ENCODE measurements at places on chromosomes 12 and 14.
A peak's percentile ranks its signal among the peaks of the same experiment; 100 is the strongest.

GRCh38 chr12:120472521-120472920 lies 3.0 kb upstream of the SRSF9 start:
- DNase-seq = no peak

DNA sequence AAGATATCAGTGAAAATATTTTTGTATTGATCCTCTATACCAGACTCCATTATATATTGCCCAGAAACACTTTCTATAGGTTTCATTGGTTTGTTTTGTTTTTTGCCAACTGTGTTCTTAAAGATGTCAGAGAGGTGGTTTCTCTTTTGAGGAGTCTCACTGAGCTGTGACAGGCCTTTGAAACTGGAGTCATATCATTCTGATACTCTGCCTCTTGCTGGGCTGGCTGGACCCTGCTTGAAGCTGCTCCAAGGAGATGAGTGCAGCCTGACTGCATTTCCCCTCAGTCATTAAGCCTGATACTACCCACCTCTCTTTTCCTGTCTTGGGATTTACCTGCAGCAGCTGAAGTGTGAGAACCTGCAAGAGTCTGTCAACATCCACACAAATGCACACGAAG lies 16.4 kb upstream of the TAS2R30 start:
- DNase-seq = no peak

DNA sequence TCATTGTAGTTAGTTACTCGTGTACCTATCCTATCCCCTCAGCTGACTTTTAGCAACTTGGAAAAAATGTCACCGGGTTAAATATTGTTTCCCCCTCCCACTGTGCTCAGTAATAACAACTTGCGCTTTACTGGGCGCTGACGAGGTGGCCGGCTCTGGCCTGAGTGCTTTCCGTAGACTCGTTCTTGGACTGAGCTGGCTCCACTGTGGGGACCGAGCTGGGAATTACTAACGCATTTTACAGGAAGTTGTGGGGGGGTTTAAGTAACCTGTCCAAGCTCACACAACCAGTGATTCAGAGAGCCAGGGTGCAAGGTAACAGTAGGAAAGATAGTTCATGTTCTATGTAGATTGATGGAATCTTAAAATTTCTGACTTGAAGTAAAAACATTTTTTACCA lies 82.5 kb upstream of the KICS2 start:
- no peak for DNase-seq

- DNase-seq = no peak
Observed at GRCh38 chr12:40157336-40157735, 51.5 kb upstream of the SLC2A13 start.

GRCh38 chr12:5525783-5526367 lies 94.0 kb downstream of the NTF3 start:
- DNase-seq = no peak

DNA sequence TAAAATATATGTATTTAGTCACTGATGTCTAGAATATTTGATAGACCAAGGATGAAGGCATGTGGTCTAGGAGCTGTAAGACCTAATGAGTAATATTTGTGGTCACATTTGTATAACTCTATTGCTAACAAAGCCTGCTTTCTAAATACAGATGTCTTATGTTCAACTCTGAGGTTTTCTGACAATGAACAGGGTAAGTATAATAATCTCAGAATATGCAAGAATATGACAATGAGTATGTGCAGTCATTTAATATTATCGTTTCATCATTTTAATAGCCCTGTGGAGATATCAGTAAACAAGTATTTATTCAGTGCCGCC lies 389.6 kb downstream of the LRIG3 start:
- DNase-seq = no peak

DNA sequence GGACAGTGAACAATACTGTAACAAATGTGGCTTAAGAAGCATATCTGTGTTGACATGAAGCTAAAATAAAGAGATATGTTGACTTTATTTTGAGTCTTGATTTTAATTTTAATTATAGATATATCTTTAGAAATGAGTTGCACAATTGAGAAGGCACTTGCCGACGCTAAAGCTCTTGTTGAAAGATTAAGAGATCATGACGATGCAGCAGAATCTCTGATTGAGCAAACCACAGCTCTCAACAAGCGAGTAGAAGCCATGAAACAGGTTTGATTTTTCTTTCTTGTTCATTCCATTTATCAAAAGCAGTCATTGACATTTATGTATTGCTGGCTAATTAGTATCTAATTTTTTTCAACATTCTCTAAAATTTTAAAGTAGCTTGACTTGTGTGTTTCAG lies 15.8 kb downstream of the FGFR1OP2 start:
- DNase-seq = no peak

DNA sequence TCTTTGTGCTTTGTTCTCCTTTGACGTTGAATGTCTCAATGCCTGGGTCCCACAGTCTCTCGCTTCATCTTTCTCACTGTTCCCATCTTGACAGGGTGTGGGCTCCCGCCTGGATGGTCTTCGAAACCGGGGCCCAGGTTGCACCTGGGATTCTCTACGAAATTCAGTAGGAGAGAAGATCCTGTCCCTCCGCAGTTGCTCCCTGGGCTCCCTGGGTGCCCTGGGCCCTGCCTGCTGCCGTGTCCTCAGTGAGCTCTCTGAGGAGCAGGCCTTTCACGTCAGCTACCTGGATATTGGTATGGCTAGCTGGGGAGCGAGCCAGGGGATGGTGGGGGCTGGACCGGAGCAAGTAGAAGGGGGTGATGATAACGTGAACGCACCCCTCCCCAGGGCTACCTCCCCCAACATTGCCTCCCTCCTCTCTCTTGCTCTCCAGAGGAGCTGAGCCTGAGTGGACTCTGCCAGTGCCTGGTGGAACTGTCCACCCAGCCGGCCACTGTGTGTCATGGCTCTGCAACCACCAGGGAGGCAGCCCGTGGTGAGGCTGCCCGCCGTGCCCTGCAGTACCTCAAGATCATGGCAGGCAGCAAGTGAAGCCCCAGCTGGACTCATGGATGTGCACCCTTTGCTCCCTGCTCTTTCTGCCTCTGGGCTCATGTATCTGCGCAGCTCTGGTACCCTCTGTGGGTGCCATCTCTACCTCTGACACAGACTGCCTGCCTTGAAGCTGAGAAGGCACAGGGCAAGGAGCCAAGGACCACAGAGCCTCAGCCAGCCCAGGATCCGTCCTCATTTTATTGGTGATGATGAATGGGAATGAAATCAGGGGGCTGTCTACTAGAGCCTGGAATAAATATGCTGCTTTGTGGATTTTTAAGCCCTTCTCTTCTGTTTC lies 1.5 kb downstream of the NPFF start:
- no peak for DNase-seq

DNA sequence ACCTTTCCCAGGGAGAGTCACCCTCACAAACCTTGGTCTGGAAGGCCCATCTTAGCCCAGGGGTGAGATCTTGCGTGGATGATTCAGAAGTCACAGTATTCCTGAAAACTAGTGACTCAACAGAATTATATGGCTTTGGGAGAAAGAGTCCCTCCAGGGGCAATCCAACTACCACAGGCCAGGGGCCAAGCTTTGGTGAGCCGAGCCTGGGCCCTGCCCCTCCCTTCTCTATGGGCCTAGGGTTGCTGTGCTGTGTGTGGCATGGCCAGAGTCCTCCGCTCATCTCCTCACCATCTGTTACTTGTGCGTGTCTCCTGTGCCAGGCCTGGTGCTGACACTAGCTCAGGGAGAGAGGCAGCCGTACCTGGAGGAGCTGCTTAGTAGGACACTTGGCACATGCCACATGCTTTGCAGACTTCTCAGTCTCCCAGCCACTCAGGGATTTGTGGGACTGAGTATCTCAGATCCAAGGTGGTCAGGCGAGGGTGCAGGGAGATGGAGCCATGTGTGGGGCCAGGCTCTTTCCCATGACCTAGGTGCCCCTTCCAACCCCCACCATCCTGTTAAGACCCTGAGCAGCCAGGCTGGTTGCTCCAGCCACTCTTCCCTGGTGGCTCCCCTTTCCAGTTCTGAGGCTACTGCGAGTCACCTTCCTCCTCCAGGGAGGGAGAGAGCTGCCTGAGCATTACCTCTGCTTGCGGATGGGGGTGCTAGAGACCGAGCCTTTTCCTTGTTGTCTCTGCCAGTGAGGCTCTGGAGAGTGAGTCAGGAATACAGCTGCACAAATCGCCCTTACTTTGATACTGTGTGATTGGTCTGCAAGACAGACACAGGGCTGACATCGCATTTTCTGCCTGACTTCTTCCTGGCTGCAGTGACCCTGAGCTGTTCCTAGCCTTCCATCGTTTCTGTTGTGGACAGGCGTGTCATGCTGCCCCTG lies 94.1 kb downstream of the SLC25A47 start:
- DNase-seq = no peak

GRCh38 chr12:105099356-105099755 lies 8.2 kb upstream of the WASHC4 start:
- DNase-seq = no peak

GRCh38 chr12:114245555-114245954 lies 160.4 kb downstream of the TBX5 start:
- no peak for DNase-seq

- DNase-seq = no peak
Observed at GRCh38 chr12:49865109-49865781, 22.3 kb upstream of the BCDIN3D start.

- DNase-seq = no peak
Observed at GRCh38 chr12:26658991-26659390, 174.0 kb downstream of the ITPR2 start.

GRCh38 chr14:58368956-58369355 lies 26.8 kb upstream of the TOMM20L start:
- DNase-seq = no peak

DNA sequence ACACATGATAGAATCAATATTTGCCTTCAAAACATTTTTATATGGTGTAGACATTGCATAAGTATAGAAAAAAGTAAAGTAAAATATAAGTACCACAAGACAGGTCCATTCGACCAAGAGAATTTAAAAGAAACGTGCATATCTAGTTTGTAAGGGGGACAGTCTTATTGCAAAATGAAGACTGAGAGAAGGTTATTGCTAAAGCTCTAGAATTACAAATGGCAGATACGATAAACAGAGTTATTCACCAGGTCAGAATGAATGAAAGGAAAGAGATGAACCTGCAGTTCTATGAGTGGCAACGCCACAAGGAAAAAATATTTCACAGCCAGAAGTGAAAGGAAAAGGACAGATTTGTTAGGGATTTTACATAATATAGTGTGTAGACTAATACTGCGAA lies 224.8 kb downstream of the PTPRO start:
- no peak for DNase-seq

DNA sequence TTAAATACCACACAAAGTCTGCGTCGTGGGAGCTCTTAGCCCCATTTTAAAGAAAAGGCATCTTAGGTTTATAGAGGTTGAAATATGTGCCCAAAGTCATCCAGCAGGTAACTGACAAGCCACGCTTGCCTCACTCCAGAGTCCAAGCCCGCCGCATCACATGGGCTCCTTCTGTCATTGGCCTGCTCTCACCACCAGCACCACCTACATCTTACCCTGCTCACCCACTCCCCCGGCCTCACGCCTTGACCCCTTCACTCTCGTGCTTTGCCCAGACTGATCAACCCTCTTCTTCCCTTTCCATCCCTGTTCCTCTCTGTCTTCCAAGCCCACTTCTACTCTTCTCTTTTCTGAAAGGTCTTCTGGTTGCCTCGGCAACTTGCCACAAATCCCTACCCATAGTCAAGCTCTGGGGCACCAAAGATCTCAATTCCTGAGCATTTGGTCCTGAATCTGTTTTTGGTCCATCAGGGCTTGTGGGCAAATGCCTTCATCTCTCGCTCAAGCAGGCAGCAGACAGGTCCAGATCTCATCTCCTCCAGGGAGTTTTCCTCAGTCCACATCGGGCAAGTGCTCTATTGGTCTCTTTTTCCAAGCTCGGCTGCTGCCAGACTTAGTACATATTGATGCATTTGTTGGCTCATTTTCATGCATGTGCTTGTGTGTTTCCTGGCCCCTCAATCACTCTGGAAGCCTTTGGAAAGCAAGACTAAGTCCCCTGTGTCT lies 3.5 kb upstream of the KRT1 start:
- no peak for DNase-seq

GRCh38 chr12:113899561-113900471 lies 66.3 kb downstream of the RBM19 start:
- no peak for DNase-seq

GRCh38 chr14:63962906-63963305 lies 110.1 kb downstream of the SYNE2 start:
- no peak for DNase-seq

GRCh38 chr14:91164676-91165075 lies 50.8 kb downstream of the DGLUCY start:
- no peak for DNase-seq

DNA sequence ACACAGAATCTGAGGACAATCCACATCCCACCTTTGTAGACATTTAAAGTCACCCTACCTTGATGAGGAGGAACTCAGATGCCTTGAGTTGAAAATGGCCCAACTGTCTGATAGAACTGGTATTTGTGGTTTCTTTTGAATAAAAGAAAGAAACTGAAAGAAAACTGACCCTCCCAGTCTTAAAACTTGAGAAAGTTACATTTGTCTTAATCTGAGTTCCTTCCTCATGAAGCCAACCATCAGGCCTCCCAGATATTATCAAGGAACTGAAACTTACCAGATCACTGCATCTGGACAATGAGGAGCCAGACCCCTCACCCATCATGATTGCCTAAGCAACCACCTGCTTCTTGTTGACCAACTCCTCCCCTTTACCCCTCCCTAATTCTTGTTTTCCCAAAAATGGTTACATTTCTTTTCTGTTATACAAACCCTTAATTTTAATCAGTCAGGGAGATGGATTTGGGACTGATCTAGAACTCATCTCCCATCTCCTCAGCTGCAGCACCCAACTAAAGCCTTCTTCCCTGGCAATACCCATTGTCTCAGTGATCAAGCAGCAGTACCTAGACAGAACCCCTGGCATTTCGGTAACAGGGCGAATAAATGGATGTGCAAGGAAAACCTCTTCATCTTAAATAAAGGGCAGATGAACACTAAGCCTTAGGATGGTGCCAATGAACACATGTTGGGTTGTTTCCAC lies 72.0 kb upstream of the RESF1 start:
- no peak for DNase-seq

- peak; percentile 33 for DNase-seq
Observed at GRCh38 chr14:50062438-50063085, 53.8 kb downstream of the VCPKMT start.

DNA sequence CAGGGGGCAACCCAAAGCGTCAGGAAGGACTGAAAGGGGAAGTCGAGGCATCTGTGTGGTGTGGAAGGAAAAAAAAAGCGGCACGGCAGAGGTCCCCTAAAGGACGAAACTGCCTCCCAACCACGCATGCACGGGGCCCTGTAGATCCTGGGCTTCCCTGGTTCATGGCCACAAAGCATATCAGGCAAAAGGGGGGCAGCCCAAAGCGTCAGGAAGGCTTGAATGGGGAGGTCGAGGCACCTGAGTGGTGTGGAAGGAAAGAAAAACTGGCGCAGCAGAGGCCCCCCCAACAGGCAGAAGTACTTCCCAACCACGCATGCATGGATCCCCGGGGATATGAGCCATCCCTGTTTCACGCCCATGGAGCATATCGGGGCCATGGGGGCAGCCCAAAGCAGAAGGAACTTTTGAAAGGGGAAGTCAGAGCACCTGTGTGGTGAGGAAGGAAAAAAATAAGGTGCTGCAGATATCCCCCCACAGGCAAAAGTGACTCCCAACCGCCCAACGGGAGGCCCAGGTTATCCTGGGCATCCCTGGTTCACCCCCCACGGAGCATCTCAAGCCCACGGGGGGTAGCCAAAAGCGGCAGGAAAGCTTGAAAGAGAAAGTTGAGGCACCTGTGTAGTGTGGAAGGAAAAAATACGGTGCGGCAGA lies 581.2 kb downstream of the ALG10 start:
- no peak for DNase-seq

- no peak for DNase-seq
Observed at GRCh38 chr14:89108608-89109007, 284.2 kb downstream of the TTC8 start.
